HFFc6 (cell line): ENCODE measurements at places on chromosomes 4 and X. TPM values are rescaled to one million over a fixed set of nuclear protein-coding genes. Genes with fewer than 3 reads are reported as not detected.

ARX gene
- total RNA-seq = not detected in 3 replicates

PGRMC2 gene
- 132 to 168 TPM (median 156 TPM) in 3 replicates for total RNA-seq

DNA sequence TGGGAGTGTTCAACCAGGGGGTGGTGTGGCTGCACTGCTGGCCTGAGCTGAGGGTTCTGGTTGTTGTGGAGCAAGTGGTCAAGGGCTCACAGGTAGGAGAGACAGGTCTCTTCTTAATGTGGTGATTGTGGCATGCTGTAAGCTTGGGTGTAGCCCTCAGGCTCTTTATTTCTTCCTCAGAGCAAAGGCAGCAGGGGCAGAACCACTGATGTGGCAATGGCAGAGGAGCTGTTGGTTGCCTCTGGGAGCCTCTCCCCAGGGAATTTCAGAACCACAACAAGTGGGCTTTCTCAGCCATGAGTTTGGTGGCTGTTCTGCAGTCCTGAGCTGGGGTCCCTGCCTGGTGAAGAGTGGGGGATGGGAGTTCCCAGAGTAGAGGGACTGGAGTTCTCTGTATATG, 1017.2 kb downstream of the SH3BGRL start:
- H3K27me3 ChIP-seq = no peaks in the 10 kb centered on the region
- H3K27ac ChIP-seq = no peak overlapping the region
- H3K4me3 ChIP-seq = no peak overlapping the region

DNA sequence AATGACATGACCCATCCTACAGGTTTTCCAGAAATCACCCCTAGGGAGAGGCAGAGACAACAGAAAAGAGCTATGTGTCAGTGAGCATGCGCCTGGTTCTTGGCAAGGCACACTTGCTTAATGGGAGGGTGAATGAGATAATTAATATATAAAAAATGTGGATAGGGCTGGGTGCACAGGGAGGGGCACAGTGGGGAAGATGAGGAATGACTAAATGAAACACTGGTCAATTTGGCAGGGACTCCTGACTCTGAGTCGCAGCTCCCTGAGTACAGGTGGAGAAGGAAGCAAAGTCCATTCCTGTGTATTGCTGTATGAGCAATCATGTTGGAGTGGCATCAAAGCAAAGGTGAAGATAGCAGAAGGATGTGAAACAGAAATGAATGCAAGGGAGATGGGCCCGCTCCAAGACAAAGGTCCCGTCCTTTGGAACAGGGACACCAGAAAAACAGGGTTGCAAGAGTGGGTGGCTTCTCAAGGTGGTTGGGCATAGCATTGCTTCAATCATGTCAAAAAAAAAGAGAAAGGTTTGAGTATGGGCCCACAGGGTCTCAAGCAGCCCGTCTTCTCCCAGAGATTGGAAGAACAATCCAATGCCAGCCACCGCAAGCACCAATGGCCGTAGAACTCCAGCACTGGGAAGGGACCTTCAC, 278.4 kb upstream of the AGTR2 start:
- no peak overlapping the region for H3K27ac ChIP-seq
- H3K4me3 ChIP-seq = no peak overlapping the region
- H3K4me1 ChIP-seq = no peaks in the 10 kb centered on the region
- no peaks in the 10 kb centered on the region; the same call in none of the 2 replicates for H3K27me3 ChIP-seq

DNA sequence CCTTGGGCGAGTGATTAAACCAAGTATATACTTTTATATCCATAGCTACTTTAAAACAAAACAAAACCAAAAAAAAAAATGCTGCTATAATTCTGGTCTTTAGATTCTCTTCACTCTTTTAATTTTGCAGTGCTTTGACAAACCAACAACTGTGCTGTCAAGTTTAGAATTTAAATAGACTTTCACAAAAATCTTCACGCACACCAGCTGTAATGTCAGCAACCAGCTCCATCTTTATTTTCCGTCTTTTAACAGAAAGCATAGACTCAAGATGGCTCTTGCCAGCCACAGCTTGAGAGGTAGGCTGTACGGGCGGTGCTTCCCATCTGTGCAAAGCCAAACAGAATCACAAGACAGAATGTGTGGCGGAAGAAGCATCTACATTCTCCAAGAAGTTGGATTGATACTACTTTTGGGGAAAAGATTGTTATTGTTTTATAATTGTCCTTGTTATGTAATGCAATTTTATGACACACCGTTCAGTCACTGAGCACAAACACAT, 388.3 kb upstream of the MAGEC2 start:
- H3K27me3 ChIP-seq = no peaks in the 10 kb centered on the region
- H3K36me3 ChIP-seq = no peaks in the 10 kb centered on the region
- no peaks in the 10 kb centered on the region for H3K4me1 ChIP-seq
- H3K4me3 ChIP-seq = no peak overlapping the region
- DNase-seq = no peak
- H3K27ac ChIP-seq = no peak overlapping the region
